ENCODE measurements at places on chromosomes 16 and 17. TPM values are rescaled to one million over a fixed set of nuclear protein-coding genes. Genes with fewer than 3 reads are reported as not detected.

EPN3 gene
- total RNA-seq, result 0.13 TPM

TMEM132E gene
- total RNA-seq, result not detected

TBC1D3C gene
- 0.13 TPM for total RNA-seq

CHST5 gene
- total RNA-seq, result not detected

PPP1R27 gene
- not detected for total RNA-seq

MFAP4 gene
- not detected for total RNA-seq

OR1F1 gene
- total RNA-seq, result 1.9 TPM

TBX21 gene
- total RNA-seq, result not detected

SLC47A2 gene
- not detected for total RNA-seq

C16orf46 gene
- 2.0 TPM for total RNA-seq

IRX5 gene
- total RNA-seq, result 0.40 TPM

SMTNL2 gene
- total RNA-seq, result not detected

CDIP1 gene
- total RNA-seq, result 38.6 TPM

KRTAP2-2 gene
- not detected for total RNA-seq

SLC16A5 gene
- 4.7 TPM for total RNA-seq

PDIA2 gene
- total RNA-seq, result not detected

TBC1D3K gene
- not detected for total RNA-seq

RHBDL3 gene
- total RNA-seq, result 0.07 TPM

CX3CL1 gene
- total RNA-seq, result 5.1 TPM

C17orf50 gene
- not detected for total RNA-seq

AGRP gene
- not detected for total RNA-seq

GPRC5C gene
- not detected for total RNA-seq

TMC5 gene
- not detected for total RNA-seq

RCVRN gene
- total RNA-seq, result not detected

GDPD1 gene
- 0.34 TPM for total RNA-seq

RNF222 gene
- total RNA-seq, result not detected

KRT36 gene
- not detected for total RNA-seq

Measured in mammary microvascular endothelial cell (primary cell).